ENCODE measurements at places on chromosomes 16 and 17. TPM values are rescaled to one million over a fixed set of nuclear protein-coding genes. Genes with fewer than 3 reads are reported as not detected.

Gene SMIM36
- total RNA-seq: not detected

Gene PRSS27
- 0.60 TPM for total RNA-seq

Gene TPSD1
- not detected for total RNA-seq

Gene HP
- total RNA-seq: not detected

Gene CCL23
- not detected for total RNA-seq

Gene ITGA2B
- 0.48 TPM for total RNA-seq

Gene TMEM238L
- not detected for total RNA-seq

Gene ZSCAN10
- total RNA-seq: not detected

Gene TBC1D3D
- total RNA-seq: 2.7 TPM

Gene C16orf96
- total RNA-seq: not detected

Gene CD300E
- total RNA-seq: not detected

Gene PPP1R9B
- 58.3 TPM for total RNA-seq

Gene COX10
- total RNA-seq: 12.5 TPM

Data from endothelial cell of umbilical vein (primary cell).